Type B pancreatic cell (in vitro differentiated cells): ENCODE measurements at places on chromosomes 16 and 17.

DNA sequence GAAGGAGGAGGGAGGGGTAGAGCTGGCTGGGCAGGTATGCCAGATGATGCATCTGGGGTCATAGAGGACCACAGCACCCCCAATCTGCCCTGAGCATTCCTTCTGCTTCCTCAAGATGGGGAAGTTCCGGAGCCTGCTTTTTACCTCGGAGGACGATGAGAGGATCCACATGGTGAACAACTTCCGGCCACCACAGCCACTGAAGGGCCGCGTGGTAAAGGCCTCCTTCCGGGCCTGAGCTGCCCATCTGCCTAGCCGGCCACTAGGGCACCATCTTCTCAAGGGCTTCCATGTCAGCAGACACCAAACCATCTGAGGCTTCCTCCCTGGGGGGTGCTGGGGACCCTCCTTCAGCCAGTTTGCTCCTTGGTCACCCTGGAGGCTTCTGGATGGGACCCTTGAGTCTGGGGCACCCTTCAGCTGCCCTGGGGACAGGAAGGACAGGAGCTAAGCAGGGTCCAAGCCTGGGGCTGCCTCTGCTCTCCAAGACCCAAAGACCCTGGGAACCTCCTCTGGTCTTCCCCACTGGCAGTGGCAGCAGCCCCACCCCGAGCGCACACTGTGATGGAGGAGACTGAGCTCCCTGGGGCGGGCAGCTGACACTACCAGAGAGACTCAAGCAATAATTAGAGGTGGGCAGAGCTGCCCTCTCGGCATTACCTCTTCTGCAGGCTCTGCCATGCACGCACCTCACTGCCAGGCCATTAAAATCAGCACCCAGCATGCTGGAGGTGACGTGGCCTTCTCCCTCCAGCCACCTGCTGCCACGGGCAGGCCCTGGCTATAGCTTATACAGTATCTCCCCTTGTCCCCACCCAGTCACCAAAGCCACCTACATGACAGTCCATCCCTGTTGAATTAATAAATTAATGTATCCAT is 9.3 kb downstream of the CA7 start:
- no peak for DNase-seq

DNA sequence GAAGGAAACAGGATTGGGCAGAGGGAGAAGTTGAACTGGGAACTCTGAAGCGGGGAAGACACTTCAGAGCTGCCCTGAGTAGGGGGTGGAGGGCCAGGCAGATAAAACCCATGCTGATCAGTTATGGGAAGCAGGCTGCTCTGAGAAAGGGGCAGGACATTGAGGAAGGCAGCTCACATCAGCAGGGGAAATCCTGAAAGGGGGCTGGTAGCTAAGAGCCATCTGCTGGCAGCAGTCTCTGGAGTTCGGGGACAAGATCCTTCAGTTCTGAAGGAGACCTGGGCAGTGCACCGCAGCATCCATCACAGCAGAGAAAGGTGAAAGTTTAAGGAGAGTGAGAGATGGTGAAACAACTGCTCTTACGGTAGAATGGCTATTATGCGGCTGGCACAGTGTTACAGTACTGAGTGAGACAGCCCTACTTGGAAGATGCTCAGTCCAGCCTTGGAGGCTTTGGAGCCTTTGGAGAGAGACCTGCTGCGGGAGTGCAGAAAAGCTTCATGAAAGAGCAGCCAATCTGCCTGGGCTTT is 5.4 kb upstream of the KIF18B start:
- no peak for DNase-seq

DNA sequence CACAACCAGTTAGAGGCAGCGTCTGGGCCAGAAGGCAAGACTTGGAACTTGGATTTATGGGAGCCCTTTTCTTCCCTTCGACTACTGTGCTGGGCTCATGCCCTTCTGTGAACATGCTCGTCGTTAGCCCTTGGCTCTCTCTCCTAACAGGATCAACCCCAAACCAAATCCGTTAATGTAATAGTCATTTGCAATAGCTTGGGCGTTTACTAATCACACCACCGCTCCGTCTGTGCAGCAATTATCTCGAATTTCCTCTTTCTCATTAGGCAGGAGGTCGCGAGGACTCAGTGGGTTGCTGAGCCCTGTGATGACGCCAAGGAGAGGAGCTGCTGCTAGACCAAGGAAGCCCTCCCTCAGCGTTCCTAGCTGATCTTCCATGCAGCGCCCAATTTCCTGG is 114.7 kb downstream of the ENGASE start:
- no peak for DNase-seq

DNA sequence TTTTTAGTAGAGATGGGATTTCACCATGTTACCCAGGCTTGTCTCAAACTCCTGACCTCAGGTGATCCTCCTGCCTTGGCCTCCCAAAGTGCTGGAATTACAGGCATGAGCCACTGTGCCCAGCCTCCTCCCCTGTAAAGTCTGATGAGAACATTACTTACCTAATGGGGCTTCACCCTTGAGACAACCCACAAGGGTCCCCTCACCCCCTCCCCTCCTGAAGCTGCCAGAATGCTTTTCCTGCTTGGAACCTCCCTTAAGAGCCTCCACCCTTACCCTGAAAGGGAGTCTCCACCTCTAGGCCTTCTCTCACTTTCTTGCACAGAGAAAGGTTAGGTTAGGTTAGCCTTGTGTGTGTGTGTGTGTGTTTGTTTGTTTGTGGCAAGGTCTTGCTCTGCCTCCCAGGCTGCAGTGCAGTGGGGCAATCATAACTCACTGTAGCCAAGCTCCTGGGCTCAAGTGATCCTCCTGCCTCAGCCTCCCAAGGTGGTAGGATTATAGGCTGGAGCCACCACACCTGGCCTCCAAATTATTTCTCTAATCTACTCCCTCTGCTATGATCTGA is 8.9 kb downstream of the SLC5A11 start:
- DNase-seq = no peak

DNA sequence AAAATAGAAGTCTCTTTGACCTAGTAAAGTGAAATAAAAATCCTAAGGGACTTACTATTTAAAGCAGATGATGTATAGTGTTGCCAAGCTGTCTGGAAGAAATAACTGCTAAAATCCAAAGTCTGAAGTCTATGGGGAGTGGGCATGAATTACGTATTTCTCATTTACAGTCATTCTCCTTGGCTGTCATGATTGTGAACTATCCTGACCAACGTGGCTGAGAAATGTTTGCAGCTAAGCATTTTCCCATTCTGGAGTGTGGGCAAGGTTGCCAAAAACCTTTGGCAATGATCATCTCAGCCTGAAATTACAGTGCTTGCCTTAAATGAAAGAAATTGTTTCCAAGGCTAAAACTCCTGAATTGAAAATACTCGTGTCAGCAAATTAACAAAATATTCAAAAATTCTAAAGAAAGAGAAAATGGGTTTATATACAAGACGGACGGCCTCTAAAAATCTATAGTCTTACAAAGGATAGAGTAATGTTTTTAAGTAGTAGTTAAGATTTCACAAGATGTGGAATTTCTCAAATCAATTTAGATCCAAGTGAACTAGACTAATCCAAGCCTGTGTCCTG is 77.0 kb downstream of the CACNG1 start:
- DNase-seq = no peak

GRCh38 chr16:72560617-72561016 is 388.7 kb upstream of the PMFBP1 start:
- DNase-seq = no peak

DNA sequence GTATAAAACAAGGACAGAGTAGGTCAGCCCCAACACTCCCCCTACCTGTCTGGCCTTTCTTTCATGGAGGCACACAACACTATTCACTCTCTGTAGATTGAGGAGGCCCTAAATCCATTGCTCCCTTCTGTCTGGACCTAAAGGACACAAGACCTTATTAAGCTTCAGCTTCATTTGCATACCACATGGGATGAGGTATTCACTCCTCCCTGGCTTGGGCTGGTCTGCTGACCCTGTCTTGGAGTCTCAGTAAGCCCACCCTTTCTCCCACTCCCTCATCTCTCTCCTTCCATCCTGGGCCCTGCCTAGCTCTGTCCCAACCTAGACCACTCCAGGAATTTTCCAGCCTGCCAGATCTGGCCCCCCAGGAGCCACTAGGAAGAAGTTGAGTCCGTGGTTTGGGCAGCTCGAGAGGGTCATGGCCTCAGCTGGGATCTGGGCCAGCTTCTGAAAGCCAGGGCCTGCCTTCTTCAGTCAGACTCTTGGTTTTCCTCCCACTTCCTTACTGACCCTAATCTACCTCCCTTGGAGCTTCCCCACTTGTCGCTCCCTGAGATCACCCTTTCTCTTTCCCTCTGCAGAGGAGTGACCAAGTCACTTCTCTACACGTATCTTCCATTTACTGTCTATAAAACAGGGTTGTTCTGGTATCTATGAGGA is 6.5 kb upstream of the LLGL1 start:
- no peak for DNase-seq

DNA sequence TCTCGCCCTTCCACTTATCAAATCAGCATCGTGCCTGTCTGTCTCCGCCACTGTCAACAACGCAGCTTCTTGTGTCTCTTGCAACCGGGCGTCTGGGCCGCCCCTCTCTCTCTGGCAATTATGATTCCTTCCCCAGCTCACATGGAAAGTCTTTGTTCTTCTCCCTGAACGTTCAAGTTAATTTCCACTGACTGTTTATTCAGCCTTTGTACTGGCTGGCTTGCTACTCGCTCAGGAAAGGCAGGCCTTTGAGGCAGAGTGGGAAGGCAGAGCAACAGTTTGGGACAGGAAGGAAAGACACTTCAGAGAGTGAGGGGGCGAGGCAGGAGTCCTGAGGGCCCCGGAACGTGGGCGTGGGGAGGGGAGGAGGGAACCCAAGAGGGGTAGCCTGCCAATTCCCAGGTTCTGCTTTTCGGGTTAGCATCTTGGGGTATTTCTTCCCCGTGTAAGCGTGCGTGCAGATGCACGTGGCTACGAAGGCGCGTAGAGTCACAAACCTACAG is 50.8 kb downstream of the AKAP1 start:
- DNase-seq = no peak
